ENCODE measurements at places on chromosomes 2 and 18.

DNA sequence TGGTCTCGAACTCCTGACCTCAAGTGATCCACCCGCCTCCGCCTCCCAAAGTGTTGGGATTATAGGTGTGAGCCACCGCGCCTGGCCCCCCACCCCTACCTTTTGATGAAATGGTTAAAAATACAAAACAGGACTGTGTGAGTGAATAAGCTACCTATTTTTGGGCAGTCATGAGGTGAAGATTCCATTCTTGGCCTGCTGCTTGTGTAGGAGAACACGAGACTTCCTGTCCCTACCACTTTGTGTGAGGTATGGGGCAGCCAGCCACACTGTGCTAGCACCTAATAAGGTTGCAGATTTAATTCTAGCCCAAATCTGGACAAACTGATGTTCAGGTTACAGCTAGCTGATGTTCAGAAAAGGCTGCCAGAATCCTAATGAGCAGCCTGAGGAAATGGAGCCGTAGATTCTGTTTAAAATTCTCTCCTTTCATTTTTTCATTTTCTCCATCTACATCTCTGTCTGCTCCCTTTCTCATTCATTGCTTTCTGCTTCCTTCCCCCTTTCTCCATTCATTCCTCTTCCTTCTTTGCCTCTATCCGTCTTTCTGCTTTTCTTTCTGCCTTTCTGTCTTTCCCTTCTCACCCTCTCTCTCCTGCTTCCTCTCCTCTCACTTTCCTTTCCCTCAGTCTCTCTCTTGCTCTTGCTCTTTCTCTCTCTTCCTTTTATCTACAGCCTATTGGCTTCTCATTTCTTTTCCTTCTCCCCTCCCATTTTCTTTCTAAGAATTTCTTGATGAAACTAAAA, 4.6 kb upstream of the LTBP1 start:
- no peak for DNase-seq

GRCh38 chr18:26826656-26827235, 38.8 kb downstream of the AQP4 start:
- no peak for DNase-seq

GRCh38 chr2:180927030-180927686, 53.2 kb upstream of the UBE2E3 start:
- DNase-seq, result no peak

DNA sequence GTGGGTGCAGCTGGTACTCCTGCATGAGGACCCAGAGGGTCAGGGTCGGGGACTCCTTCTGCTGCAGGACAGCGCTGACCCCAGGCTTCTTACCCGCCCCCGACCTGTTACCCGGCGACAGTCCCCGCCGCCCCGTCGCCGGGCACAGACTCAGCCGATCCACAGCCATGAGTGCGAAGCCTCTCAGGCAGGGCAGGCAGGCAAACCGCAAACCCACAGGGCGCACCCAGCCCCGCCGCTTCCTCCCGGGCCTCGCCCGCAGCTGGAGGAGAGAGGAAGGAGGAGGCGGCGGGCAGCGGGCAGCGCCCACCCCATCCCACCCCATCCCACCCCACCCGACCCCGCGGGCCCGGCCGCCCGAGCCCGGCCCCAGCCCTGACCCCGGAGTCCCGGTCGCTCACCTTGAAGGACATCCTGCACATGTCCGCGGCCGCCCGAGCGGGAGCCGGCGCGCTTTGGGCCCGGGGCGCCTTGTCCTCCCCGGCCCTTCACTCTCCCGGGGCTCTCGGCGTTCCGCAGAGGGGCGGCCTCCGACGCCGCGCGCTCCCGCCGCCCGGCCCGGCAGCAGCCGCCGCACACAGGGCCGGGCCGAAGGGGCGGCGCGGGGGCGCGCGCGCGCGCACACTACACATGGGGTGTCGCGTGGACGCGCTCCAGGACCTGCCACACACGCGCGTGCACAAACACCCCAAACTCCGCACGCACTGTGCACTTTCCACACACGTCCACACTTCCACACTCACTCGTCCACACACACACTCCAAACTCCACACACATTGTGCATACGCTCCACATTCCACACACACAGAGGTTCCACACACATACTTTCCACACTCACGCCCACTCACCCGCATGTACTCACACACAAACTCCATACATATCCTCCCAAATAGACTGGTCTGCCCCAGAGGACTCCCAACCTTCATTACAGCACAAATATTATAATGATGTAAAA, at the start of gene ANKRD29:
Gene ANKRD29 (minus strand): TSS at position 603 of the 955 bp plus-strand sequence. CDS start 181 bp downstream, at position 422.
- no peak for DNase-seq

Measured in BJ (cell line).